ENCODE measurements at places on chromosomes 3 and 15.

GRCh38 chr3:13495351-13495813 is 15.3 kb downstream of the HDAC11 start:
- no peak for DNase-seq

DNA sequence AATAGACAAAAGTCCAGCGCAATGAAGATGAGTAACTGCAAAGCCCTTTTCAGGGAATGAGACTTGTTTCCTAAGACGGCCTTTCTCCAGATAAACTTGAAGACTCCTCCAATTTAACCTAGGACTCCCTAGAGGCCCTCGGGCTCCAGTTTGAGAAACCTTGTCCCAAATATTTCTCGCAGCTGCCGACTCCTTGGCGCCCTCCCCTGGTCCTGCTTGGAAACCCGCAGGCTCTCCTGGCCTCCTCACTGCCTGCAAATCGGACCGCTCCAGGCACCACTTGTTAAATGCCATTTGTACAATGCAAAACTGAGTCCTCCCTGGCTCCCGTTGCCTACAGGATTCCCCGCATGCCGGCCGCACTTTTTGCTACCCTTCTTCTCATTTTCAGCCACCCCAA is 36.8 kb downstream of the MUC4 start:
- DNase-seq, result peak; percentile 51

DNA sequence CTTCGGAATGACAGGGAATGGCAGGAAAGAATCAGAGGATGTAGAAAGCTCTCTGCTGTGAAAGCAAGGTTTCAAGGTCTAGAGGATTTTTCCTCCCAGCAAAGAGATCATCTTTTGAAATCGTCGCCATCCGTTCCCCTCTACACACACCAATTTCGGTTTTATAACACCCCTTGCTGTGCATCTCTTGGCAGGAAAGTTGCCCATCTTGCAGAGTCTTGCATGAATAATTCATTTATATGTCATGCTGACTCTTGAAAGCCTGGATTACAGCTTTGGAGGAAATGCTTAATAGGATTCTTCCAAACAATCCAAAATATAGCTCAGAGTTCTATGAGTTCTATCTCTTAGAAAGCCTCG is 262.7 kb downstream of the CHL1 start:
- DNase-seq, result no peak

GRCh38 chr3:170724599-170725280 is 138.9 kb upstream of the SLC7A14 start:
- DNase-seq, result no peak

- peak; percentile 74 for DNase-seq
These were observed 54.0 kb downstream of the NR1D2 start for GRCh38 chr3:23999012-23999641.

DNA sequence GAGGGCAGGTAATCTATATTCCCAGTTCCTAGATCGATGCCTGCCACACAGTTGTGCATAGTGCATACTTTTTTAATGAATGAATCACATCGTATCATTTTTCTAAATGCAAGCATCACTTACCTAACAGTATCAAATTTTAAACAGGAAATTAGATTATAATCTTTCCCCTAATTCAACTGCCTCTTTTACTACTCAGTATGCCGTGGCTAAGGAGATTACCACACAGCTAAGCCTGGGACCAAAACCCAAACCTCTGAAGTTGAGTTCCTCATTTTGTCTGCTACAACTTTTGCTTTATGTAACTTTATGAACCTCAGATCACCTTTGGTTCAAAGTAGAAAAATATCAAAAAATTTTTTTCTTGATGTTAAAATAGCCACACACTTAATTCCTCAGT is 53.2 kb upstream of the FNDC3B start:
- DNase-seq, result no peak

DNA sequence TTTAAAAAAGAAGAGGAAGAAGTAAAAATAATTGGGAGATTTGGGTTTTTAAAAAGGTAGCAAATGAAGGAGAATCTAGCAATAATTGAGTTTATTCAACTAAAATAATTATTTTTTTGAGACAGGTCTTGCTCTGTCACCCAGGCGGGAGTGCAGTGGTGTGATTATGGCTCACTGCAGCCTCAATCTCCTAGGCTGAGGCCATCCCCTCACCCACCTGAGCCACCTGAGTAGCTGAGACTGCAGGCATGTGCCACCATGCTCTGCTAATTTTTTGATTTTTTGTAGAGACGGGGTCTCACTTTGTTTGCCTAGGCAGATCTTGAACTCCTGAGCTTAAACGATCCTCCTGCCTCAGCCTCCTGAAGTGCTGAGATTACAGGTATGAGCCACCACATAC is 27.7 kb upstream of the ARF4 start:
- DNase-seq, result no peak

GRCh38 chr3:156150434-156151066 is 30.2 kb downstream of the KCNAB1 start:
- peak; percentile 77 for DNase-seq

GRCh38 chr3:48236531-48236930 is 4.4 kb upstream of the ZNF589 start:
- no peak for DNase-seq

DNA sequence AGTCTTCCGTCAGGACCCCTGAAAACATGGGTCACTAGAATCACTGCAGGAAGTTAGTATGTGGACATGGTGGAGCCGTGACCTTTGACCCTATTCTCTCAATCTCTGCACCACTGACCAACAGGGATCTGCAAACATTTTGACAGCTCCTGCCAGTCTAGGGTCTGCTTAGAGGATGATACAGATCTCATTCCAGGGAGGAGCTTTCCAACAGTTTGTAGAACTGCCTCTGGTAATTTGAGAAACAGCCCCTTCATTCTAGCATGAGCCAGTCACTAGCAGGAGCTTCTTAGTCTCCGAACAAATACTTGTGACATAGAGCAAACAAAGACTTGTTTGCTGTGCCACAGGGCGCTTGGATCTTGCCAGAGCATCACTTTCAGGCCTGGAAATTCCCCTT is 270.3 kb upstream of the CFAP20DC start:
- no peak for DNase-seq

DNA sequence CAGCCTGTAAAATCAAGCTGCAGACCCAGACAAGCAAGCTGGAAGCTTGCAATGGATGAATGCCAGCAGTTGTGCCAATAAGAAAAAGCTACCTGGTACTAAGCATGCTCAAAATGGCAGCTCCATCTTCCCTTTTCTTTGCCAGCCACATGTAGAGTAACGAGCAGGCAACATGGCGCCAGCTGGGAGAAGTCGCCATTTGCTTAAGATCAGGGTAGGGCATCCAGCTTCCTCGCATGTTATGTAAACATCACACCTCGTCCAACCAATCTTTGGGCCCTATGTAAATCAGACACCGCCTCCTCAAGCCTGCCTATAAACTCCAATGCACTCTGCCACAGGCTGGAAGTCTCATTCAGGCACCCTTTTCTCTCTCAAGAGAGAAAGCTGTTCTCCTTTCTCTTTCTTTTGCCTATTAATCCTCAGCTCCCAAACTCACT is 973.9 kb downstream of the FHIT start:
- DNase-seq, result no peak

GRCh38 chr3:143849854-143850549 is 1.7 kb upstream of the SLC9A9 start:
- peak; percentile 67 for DNase-seq

- DNase-seq, result no peak
These were observed 523.2 kb downstream of the SOX2 start for GRCh38 chr3:182234881-182235280.

Data from muscle of arm (tissue), 14 donors.